ENCODE measurements at places on chromosomes 4 and X.

- DNase-seq: no peak
Measured at GRCh38 chrX:49029876-49030275, 13.3 kb downstream of the TFE3 start.

DNA sequence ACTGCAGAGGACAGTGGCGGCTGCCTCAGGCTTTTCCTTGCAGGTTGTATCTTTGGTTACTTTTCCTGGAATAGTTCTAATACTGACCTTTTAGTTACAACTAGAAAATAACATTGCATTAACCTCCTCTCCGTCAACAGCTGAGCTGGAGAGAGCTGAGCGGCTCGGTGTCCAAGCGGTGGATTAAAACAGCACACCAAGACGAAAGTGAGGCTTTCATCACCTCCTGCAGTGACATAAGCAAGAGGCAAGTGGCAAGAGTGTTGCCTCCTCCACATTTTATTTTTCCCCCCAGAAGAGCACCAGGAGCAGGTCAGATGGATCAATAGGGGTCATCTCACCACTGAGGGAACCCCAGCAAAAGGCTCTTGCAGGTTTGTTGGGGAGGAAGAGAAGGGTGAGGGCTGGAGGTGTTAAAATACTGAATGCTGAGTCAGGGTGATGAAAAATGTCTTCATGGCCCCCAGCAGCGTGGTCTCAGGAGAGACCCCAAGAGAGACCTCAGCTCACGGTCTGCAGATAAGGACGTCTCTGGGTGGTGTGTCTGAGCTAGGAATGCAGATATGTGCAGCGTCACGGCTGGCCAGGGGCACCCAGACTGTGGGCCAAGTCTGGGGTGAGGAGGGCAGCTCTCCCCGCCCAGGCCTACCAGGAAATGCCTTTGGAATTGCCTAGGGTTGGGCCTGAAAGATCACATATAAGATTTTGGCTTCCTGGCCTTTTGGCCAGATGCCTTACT, 50.3 kb downstream of the CASP3 start:
- DNase-seq: no peak

- DNase-seq: no peak
Measured at GRCh38 chr4:122759639-122760310, 27.3 kb downstream of the BBS12 start.

- DNase-seq: no peak
Measured at GRCh38 chr4:23153076-23153475, 460.3 kb downstream of the GBA3 start.

GRCh38 chr4:168759959-168760527, 250.0 kb downstream of the CBR4 start:
- DNase-seq: no peak

DNA sequence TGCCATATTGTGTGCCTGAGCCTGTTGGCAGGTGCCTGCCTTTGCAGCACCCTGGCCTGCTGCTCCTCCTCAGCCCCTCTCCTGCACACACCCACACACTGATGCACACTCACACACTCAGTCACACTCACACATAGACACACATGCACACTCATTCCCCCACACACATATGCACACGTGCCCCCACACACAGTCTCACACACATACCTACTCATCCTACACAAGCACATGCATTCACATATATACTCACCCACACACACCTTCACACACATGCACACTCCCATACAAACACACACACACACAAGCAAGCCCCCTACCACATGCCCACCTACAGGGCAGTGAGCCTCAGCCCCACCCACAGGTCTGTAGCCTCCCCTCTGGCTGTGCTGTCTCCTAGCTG, 245.0 kb downstream of the EVC2 start:
- DNase-seq: no peak

DNA sequence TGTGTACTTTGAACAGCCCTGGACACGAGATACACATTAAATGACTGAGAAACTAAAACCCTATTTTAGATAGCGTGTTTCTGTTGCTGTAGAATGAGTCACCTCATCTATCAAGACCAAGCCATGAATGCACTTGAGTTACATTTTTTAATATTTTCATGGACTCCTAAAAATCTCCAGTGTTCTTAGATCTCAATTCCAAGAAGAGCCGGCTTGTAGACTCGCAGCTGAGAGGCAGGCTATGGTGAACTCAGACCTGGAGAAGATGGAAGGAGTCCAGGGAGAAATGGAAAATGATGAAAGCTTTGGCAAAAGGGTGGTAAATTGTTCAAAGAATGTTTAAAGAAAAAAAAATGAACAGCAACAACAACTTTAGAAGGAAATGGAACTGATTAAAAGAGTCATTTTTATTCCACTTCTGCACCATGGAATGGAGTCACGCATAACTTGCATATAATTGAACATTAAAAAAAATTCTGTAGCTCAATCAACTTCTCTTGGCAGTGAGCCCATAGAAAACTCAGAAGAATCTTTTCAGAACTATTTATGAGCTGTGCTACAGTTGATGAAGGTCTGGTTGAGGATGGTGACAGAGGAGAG, 129.8 kb downstream of the MXRA5 start:
- peak; percentile 49 for DNase-seq

GRCh38 chr4:86963697-86964096, 28.9 kb downstream of the AFF1 start:
- DNase-seq: peak; percentile 63

DNA sequence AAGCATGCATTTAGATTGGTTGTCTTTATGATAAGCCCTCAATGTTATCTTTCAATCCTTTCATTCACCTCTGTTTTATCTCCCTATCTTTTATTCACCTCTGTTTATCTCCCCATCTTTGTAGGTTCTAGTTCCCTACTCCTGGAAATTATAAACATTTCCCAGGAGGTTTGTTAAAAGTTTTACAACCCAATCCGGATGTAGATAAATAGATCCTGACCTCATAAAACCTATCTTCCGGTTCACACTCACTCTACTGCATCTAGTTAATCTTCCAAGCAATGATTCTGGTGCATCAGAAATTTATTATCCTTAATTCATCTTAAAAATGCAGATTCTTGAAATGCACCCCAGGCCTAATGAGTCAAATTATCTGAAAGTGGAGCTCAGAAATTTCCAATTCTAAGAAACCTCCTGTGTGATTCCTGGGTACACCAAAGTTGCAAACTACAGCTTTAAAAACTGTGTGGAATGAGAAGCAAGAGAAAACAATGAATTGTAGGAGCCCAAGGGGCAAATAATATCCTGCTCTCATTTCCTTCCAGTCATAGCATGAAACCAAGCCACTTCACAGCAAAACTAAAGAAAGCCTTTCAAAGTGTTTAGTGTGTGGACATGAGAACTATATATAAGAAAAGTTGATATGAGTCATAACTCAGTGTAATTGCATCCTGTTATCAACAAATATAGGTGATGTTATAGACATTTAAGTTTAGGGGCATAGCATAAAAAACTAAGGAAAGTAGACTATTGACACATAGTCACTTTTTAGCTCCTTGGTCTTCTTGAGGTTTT, 51.1 kb upstream of the UGT8 start:
- DNase-seq: no peak
